H9 (cell line): ENCODE measurements at places on chromosomes 16 and 17. TPM values are rescaled to one million over a fixed set of nuclear protein-coding genes. Genes with fewer than 3 reads are reported as not detected.

DNA sequence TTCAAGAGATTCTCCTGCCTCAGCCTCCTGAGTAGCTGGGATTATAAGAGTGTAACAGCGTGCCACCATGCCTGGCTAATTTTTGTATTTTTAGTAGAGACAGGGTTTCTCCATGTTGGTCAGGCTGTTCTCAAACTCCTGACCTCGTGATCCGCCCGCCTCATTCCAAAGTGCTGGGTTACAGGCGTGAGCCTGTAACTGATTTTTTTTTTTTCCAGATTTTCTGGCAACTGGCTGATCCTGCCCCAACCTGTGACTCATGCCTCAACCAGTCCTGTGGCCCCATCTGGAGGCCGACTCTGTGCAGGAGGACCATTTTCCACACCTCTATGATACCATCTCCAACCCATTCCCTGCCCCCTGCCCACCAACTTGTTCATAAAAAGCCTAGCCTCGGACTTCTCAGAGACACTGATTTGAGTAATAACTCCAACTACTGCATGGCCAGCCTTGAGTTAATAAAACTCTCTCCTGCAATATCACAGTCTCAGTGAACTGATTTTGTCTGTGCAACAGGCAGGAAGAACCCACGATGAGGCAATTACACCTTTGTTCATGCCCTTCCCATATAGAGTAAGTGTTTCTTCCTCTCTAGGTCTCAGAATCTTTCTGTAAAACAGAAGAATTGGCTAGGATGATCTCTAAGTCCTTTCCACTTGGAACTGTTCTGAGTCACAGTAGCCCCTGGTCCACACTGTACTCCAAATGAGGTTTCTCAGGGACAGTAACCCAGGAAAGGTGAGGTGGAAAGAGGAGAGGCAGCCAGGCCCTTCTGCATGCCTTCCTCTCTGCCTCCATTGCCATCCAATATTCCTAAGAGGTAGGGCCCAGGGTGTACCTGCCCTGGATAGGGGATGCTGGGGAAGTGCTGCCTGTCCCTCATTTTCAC lies 8.8 kb upstream of the CNOT1 start:
- H3K4me1 ChIP-seq, result no peaks in the 10 kb centered on the region
- DNase-seq, result peak; percentile 72
- H3K36me3 ChIP-seq, result no peaks in the 10 kb centered on the region
- H3K27ac ChIP-seq, result no peak overlapping the region
- H3K27me3 ChIP-seq, result no peaks in the 10 kb centered on the region

DNA sequence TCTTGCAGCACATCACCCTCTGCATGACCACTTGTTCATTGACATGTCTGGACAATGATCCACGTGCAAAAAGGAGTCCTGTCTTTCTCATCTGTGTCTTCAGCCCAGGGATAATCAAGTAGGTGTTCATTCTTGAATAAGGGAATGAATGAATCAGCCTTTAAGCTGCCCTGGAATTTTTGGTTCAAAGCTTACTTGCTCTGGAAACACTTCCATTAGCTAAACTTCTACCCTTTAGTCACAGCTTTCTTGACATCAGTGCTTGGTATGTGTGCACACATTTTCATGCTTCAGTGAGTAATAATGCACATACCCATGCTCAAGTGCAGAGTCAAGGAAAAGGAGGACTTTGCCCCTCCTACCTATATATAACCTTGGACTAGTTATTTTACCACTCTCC lies 103.0 kb upstream of the CDH13 start:
- H3K36me3 ChIP-seq, result no peaks in the 10 kb centered on the region
- no peak overlapping the region for H3K27ac ChIP-seq
- no peaks in the 10 kb centered on the region; the same call in none of the 2 replicates for H3K4me1 ChIP-seq

DNA sequence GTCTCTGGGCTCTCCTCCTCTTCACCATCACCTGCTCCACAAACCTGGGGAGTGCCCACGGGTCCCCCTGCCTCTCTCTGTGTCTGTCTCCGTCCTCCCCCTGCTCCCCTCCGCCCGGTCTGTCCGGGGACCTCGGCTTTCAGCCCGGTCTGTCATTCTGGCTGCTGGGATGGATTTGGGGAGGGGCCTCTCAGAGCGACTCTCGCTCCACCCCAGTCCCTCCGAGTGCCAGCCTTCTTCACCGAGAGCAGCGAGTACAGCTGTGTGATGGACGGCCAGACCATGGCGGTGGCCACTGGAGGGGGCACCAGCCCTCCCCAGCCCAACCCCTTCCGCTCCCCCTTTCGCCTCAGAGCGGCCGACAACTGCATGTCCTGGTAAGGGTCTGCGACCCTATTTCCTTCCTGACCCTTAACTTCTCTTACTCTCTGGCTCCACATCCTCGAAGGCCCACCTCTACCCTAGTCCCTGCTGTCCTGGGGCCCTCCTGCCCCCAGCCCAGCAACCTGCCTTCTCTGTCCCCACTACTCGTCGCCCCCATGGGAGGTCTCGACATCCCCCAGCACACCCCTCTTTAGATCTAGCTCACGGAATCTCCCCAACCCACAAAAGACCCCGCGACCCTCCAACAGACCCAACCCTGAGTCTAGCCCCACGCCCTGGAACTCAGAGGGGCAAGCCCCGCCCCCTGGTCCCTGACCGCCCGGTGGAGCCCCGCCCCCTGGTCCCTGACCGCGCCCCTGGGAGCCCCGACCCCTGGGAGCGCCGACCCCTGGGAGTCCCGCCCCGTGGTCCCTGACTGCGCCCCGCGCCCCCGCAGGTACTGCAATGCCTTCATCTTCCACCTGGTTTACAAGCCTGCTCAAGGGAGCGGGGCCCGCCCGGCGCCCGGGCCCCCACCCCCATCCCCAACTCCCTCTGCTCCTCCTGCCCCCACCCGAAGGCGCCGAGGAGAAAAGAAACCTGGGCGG lies 5.6 kb upstream of the CXCL16 start:
- H3K36me3 ChIP-seq, result no peaks in the 10 kb centered on the region
- DNase-seq, result peak; percentile 95
- no peaks in the 10 kb centered on the region for H3K4me1 ChIP-seq
- H3K27ac ChIP-seq, result no peak overlapping the region
- H3K4me3 ChIP-seq, result peak overlapping the region; percentile 77
- peaks cover 14% of the 10 kb centered on the region; the same call in 1 of the 2 replicates for H3K27me3 ChIP-seq

DNA sequence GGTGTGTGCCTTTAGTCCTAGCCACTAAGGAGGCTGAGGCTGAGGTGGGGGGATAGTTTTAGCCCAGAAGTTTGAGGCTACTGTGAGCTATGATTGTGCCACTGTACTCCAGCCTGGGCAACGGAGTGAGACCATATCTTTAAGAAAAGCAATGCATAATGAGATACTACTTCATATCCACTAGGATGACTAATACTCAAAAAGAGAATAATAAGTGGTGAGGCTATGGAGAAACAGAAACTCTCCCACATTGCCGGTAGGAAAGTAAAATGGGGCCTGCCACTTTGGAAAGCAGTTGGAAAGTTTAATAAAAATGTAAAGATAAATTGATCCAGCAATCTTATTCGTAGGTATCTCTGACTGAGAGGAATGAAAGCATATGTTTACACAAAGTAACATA lies 4.6 kb upstream of the NPIPB2 start:
- DNase-seq, result no peak
- H3K4me3 ChIP-seq, result no peak overlapping the region
- H3K27ac ChIP-seq, result no peak overlapping the region
- H3K36me3 ChIP-seq, result no peaks in the 10 kb centered on the region

Gene OTOP3
- not detected in 2 replicates for total RNA-seq

Gene ODAD4
- 1.3 and 2.1 TPM in 2 replicates for total RNA-seq

Gene TSR1
- total RNA-seq, result 81.1 and 83.3 TPM in 2 replicates

Gene KRT39
- not detected in 2 replicates for total RNA-seq
